ENCODE measurements at places on chromosomes 1 and 21.

- no peak for DNase-seq
These were observed 7.9 kb downstream of the UTP11 start for GRCh38 chr1:38020396-38020795.

DNA sequence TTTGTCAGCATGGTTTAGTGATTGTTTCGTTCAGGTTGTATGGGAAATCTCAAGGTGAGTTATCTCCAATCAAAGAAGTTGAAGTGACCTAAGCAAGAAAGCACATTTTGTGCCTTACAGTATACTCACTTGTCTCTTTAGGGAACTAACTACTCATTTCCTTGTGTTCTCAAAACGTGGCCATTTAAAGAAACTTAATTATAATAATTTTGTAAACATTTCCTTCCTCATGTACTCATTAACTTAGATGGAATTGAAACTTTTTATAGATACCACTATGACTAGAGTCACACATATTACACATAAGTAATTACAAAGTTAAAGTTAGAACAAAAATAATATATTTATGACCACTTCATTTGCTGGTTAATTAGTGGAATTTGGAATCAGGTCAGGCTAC, 552.6 kb downstream of the MRPL39 start:
- no peak for DNase-seq

DNA sequence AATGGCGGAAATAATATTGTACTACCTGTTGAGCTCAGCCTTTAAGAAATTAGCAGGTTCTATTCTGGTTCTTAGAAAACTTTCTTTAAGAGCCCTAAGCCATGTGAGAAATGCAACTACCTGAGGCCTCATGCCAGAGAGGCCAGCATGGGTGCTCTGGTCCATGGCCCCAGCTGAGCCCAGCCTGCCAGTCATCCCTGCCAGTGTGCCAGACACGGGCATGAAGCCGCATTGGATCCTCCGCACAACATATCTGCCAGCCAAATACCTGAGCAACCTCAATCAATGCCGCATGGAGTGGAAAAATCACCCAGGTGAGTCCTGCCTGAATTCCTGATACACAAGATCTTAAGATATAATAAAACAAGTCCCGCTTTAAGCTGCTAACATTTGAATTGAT, 91.8 kb downstream of the C21orf91 start:
- DNase-seq, result no peak

DNA sequence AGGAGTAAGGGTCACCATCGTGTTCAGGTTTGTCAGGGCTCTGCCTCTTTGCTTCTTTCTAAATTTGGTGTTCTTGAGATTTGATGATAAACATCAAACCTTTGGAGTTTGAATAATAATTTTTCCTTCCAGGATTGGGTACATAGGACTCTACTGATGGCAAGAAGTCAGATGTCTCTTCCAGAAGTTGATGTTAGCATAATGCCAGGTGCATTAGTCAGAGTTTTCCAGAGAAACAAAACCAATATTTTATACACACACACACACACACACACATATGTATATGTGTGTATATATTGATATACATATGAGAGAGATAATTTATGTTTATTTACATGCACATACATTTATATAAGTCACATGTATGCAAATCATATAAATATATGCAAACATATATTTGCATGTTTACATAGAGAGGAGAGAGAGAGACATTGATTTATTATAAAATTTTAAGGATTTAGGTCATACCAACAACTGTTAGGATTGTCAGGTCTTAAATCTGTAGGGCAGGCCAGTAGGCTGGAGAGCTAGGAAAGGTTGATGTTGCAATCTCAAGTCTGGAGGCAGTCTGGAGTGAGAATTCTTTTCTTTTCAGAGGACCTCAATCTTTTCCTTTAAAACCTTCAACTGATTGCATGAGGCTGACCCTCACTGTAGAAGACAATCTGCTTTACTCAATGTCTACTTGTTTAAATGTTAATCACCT, 199.2 kb downstream of the HLX start:
- no peak for DNase-seq

- no peak for DNase-seq
These were observed 221.7 kb downstream of the NEGR1 start for GRCh38 chr1:72060466-72061245.

DNA sequence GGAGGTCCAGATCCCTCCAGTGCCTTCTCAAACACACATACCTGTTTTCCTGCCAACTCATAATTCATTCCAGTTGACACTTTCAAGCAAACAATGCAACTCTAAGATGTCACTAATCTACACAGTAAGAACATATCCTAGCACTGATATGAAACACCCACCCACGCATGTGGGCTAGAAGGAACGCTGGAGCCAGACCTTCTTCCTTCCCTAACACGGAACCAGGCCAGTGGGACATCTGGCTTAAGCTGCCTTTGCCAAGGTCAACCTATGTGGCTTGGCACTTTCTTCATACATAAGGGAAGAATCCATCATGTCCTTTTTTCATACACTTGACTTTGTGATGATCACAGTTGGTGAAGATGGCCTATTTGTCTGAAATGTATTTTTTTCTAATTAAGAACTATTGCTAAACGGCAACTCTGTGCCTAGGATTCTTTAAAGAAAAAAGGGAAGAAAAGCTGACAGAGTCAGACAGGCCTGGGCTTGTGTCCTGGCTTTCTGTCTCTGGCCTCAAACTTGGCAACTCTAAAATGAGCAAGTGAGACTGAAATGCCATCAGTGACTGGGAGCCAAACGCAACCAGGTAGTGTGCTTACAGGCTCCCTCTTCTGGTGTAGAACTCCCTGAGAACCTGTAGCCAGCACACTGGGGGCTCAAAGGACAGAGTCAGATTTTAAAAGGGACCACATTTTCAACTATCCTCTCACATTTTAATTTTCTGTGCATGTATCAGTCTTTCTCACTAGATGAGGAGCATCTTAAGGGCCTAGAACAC, 92.6 kb upstream of the BEND5 start:
- no peak for DNase-seq

- DNase-seq, result no peak
These were observed 22.8 kb downstream of the PHC2 start for GRCh38 chr1:33408093-33408436.

DNA sequence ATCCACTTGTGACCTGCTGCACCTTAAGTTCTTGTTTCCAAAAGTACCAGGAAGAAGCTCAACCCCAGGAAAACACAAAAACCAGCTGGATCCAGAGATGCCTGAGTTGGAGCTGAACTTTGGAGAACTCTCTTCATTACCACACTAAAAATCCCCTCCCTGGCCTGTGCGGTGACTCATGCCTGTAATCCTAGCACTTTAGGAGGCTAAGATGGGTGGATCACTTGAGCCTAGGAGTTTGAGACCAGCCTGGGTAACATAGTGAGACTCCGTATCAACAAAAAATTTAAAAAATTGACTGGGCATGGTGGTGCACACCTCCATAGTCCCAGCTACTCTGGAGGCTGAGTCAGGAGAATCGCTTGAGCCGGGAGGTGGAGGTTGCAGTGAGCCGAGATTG, 6.2 kb downstream of the MAP1LC3C start:
- DNase-seq, result no peak

DNA sequence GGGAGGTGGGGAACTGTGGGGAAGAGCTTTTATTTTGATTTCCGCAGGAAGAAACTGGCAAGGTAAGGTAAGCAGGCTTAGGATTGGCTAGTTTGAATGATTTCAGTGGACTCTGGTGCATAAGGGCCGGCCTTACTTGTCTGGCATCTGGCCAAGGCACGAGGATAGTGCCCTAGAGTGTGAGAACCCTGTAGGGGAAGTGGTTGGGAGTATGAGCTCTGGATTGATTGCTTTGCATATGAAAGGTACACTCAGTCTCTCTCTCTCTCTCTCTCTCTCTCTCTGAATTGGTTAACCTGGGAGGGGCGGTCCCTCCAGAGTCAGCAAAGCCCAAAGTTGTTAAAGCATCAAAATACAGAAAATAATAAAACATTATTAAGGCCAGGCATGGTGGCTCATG, 463.0 kb downstream of the SIPA1L2 start:
- no peak for DNase-seq

Measured in activated CD4-positive, alpha-beta T cell treated with anti-CD3 and anti-CD28 coated beads for 1 hour (primary cell).